Stimulated activated CD4-positive, alpha-beta T cell treated with anti-CD3 and anti-CD28 coated beads, TNF-alpha, amount 100 ng/mL, for 24 hours (primary cell): ENCODE measurements at places on chromosomes 5 and 9.

GRCh38 chr9:74412236-74412979 is 84.7 kb upstream of the RORB start:
- no peak for DNase-seq

GRCh38 chr5:58544195-58544594 is 38.7 kb upstream of the RAB3C start:
- DNase-seq, result no peak

- no peak for DNase-seq
These were observed 133.6 kb upstream of the PITX1 start for GRCh38 chr5:135167634-135168033.

GRCh38 chr9:3177936-3178335 is 334.0 kb upstream of the PUM3 start:
- DNase-seq, result no peak

- no peak for DNase-seq
These were observed 251.0 kb downstream of the DENND1A start for GRCh38 chr9:123678878-123679329.

- no peak for DNase-seq
These were observed 20.8 kb downstream of the PAPPA start for GRCh38 chr9:116174347-116174746.

DNA sequence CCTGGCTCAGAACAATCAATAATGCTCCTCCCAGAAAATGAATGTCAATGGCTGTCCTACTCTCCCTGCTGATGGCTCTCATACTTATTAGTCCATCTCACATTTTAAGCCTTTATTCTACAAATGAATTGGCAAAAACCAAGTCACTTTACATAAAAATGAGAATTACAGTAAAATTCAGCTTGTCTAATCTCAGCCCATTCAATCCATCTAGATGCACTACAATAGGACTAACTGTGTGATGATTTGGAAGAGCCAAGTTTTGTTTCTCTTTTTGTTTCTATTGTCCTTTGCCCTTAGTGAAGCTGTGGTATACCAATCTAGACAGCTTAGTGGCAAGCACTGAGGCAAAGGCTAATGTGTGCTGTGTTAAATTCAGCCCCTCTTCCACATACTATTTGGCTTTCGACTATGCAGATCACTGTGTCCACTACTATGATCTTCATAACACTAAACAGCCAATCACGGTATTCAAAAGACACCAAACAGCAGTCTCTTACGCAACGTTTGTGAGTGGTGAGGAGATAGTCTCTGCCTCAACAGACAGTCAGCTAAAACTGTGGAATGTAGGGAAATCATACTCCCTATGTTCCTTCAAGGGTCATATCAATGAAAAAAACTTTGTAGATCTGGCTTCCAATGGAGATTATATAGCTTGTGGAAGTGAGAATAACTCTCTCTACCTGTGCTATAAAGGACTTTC is 140.8 kb upstream of the ZNF462 start:
- DNase-seq, result no peak

GRCh38 chr5:15585128-15585527 is 85.1 kb downstream of the FBXL7 start:
- DNase-seq, result no peak

- DNase-seq, result peak; percentile 16
These were observed 53.0 kb downstream of the PSD2 start for GRCh38 chr5:139848508-139849100.

GRCh38 chr9:117587263-117587662 is 116.9 kb upstream of the TLR4 start:
- DNase-seq, result no peak

DNA sequence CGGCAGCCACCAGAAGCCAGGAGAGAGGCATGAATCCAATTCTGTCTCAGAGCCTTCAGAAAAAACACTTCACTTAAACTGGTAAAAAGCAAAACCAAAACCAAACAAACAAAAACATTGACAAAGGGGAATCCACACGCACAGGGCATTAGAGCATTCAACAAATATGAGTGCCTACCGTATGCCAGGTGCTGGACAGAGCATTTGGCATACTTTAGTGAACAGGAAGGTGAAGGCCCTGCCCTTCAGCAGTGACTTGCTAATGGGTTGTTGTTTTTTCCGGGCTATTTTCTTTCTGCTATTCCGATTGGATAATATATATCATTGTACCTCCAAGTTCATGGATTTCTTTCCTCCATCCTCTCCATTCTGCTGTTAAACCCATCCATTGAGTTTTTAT is 71.7 kb upstream of the RUFY1 start:
- no peak for DNase-seq

- DNase-seq, result no peak
These were observed 3.0 kb downstream of the TLE4 start for GRCh38 chr9:79574781-79575180.

DNA sequence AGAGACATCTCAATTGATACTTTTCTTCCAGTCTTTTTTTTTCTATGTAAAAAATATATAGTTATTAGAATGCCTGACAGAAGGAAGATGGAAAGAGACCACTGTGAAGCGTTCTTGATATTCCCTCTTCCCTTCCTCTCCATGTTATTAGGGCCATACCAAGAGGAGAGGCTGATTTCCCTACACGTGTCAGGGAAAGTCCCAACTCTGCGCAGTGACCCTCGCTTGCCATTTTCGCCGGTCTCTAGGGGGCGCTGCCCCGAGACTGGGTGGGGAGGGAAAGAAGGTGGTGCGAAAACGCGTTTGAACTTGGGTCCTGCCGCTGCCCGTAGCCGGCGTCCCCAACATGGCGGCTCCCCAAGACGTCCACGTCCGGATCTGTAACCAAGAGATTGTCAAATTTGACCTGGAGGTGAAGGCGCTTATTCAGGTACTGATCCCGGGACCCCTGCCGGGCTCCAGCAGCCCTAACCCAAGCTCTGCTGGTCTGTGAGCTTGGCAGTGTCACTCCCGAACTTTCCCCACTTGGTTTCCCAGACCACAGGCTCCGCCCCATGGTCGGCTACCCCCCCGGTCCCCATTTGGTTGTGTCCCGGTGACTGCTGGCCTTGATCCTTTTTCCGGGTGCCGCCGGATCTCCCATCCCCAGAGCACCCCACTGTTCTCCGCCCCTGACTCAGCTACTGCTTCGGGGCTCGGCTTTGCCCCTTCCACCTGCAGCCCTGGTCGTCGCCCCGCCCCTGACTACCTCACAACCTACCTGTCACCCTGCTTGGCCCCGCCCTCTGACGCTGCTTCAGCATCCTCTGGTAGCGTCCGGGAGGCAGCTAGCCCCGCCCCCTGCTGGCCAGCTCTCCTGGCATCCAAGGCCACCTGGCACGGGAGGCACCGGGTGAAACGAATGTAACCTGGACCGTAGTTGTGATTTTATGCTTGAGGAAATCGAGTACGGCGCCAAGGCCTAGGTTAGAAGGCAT is at the start of gene BNIP1:
Gene BNIP1 (plus strand): TSS at position 332 of the 977 bp plus-strand sequence. CDS start 15 bp downstream, at position 347.
- DNase-seq, result peak; percentile 94

DNA sequence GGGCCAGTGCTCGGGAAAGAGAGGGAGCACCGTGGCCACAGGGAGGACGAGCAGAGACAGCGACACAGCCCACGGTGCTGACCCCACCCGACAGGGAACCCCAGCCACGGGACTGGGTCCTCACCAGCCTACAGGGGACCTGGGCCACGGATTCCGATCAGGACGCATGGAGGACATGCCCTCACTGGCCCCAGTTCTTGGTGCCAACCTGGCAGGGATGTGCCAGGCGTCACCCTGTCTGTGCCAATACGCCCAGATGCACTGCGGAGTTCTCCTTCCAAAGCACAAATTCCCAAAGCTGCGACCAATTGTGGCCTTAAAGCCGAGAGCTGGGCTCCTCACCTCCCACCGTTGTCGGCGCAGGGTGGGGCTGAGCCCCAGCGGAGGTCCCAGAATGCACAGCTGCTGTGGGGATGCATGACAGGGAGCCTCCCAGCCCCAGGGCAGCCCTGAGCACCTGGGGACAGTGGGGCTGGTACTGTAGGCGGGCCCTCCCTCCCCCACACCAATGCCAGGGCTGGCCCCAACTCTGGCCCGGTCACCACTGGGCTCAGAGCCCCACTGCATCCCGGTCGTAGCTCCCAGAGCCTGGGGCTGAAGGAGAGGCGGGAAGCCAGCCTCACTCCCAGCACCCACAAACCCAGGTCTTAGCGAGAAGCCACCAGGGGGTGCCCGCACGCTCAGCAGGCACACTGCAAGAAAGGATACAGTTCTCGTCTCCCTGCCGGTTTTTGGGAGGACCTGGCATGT is 44.2 kb downstream of the NKD2 start:
- no peak for DNase-seq

GRCh38 chr9:128552744-128553440 is 505 bp downstream of the SPTAN1 start:
- DNase-seq, result peak; percentile 29

DNA sequence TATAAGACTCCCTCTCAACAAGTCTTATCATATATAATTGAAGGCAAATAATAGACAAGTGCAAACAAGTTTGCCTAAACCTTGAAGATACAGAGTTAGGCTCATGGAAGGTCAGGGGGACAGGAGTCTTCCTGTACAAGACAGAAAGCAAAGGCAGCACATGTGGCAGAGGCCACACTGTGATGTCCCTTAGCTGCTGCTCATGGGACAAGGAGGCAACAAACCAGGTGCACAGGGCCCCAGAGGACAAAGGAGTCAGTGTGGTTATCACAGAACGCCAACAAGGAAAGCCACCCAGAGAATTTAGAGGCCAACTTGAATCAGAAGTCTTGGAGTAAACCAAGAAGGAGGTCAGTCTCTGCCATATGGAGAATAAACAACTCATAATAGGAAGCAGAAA is 444.8 kb downstream of the SPOCK1 start:
- no peak for DNase-seq

DNA sequence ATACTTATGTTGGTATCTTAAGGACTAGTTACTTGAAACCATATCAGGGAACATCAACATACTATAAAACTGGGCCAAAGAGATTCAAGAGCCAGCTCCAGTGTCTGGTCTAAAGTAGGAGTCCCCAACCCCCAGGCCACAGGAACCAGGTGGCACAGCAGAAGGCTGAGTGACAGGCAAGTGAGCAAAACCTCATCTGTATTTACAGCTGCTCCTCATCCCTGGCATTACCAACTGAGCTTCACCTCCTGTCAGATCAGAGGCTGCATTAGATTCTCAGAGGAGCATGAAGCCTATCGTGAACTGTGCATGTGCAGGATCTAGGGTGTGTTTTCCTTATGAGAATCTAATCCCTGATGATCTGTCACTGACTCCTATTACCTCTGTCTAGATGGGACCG is 581.6 kb upstream of the CDH9 start:
- DNase-seq, result no peak
